Ecto neural progenitor cell (in vitro differentiated cells): ENCODE measurements at places on chromosomes 7 and 10.

DNA sequence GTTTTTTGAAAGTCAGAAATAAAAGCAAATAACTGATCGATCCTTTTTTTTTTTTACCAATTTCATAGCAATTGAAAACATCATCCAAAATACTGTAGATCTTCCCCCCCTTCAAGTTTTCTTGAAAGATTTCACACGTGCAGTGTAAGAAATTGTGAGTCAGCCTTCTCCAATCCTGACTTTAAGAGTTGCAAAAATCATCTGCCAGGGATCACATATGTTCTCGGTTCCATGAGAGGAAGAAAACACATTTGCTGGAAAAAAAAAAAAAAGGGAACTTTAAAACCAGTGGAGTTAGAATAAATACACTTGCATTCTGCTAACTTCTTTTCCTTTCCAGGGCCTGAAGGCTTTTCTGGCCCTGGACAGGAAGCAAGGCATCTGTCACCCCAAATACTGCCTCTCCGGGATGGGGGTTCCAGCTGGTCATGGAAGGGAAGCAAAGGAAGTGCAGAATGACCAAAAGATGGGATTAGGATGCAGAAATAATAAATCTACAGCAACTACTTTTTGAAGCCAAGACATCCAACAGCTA lies 198.4 kb upstream of the KIAA1217 start:
- DNase-seq = no peak

GRCh38 chr10:17867056-17867455 lies 57.9 kb downstream of the MRC1 start:
- DNase-seq = no peak

GRCh38 chr7:2063563-2064260 lies 169.0 kb downstream of the MAD1L1 start:
- DNase-seq = no peak

GRCh38 chr10:127151541-127151940 lies 44.9 kb downstream of the INSYN2A start:
- DNase-seq = no peak

GRCh38 chr7:89661876-89662275 lies 492.4 kb upstream of the STEAP1 start:
- DNase-seq = no peak
